ENCODE measurements at places on chromosomes 12 and 14.

- DNase-seq, result peak; percentile 61
These were observed 5.3 kb upstream of the LRRC10 start for GRCh38 chr12:69616025-69616424.

GRCh38 chr12:4118601-4119156, 154.9 kb upstream of the CCND2 start:
- DNase-seq, result no peak

DNA sequence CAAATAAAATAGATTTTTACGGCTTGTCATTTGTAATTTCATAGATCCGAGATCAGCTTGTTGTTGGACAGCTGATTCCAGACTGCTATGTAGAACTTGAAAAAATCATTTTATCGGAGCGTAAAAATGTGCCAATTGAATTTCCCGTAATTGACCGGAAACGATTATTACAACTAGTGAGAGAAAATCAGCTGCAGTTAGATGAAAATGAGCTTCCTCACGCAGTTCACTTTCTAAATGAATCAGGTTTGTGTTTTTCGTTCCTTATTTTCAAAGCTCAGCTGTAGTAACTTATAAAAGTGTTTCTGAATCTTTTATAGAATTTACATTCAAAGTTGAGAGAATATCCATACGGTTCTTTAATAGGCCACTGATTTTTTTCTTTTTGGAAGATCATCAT, 89.1 kb downstream of the LRRK2 start:
- peak; percentile 70 for DNase-seq

DNA sequence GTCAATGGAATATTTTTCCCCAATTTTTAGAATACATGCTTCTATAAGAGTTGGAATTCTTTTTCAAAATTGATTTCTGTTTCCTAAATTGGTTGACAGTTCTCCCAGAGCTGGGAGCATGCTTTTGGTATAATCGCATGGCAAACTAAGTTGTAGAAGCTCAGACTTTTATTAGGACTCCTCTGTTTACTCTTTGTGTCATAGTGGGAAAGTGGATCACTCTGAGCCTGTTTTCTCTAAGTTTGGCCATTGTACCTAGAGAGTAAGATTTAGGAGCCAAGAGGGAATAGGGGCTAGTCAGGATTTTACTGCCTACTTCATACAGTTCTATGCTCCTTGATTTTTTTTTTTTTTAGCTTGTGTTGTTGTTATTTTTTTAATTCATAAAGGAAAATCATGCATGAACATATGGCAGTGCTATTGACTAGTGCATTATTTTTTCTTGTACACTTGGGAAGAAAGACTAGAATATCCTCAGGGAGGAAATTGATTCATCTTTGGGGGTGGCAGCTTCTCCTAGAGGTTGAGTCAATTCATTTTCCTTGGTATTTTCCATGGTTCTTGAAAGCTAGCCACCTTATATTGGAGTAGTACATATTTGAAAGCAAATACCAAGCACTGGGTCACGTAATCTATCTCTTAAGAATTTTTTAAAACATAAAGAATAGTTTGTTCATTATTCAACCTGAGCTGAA, 77.7 kb upstream of the TRAF3 start:
- DNase-seq, result no peak
